ENCODE measurements at places on chromosomes 2 and 18. TPM values are rescaled to one million over a fixed set of nuclear protein-coding genes. Genes with fewer than 3 reads are reported as not detected.
A peak's percentile ranks its signal among the peaks of the same experiment; 100 is the strongest.

DNA sequence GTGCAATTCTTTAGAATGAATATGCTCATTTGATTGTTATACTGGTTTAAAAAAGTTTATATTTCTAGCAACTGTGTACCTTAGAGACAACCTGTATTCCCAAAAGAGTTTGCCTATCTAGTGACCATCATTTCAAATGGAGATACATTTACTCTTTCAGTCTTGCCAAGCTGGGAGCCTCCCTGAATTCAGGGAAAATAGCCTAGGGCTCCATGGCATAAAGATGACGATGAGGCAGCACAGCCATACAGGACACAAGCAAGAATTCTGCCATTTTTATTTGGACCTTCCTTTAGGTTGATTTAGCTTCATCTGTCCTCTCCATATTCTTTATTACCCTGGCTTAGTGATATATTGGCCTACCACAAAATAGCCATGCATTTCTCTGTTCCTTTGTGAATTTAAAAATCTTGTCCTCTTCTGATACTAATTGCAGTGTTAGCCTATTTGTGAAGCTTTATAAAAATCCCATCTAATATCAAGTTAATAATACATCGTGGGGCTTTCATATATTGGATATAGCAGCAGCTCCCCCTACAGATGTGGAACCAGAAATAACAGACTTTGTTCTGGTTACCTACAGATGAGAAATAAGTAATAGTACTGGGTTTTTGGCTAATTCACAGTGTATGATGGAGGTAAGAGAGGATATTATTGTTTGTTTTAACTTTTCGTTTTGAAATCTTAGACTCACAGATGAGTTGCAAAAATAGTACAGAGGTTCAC is 1661.9 kb upstream of the PIK3C3 start:
- no peak for DNase-seq
- H3K4me1 ChIP-seq, result no peaks in the 10 kb centered on the region
- no peak overlapping the region for H3K4me3 ChIP-seq

GRCh38 chr2:241390301-241391206 is 34.5 kb downstream of the FARP2 start:
- DNase-seq, result no peak
- no peak overlapping the region for H3K4me3 ChIP-seq
- no peak overlapping the region for H3K27ac ChIP-seq
- no peaks in the 10 kb centered on the region for H3K36me3 ChIP-seq

- H3K4me3 ChIP-seq, result no peak overlapping the region
- DNase-seq, result no peak
- H3K36me3 ChIP-seq, result no peaks in the 10 kb centered on the region
- no peaks in the 10 kb centered on the region for H3K4me1 ChIP-seq
These were observed 201.8 kb upstream of the LYPD1 start for GRCh38 chr2:132871831-132872230.

FASTKD2 gene
- total RNA-seq, result 24.9 TPM

DNA sequence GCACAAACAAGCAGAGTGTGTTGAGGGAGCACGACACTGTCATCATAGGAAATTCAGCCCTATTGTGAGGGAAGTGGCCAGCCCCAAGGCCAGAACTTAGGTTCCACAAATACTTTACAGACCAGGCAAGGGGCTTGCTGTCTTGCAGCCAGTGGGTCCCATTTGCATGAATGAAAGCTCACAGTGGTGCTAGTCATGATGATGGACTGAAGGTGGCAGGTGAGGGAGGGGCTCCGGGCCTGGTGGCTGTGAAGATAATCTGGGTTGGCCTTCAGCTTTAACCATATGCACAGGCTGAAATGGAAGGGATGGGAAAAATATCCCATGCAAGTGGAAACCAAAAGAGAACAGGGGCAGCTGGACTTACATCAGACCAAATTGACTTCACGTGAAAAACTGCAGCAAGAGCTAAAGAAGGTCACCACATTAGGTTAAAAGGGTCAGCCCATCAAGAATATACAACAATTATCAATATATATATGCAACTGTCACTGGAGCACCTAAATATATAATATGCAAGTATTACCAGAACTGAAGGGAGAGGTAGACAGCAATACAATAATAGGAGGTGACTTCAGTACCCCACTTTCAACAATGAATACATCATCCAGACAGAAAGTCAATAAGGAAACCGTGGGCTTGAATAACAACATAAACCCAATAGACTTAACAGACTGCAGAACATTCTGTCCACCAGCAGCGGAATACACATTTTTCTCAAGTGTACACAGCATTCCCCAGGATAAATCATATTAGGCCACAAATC is 39.6 kb downstream of the DCDC2C start:
- H3K4me1 ChIP-seq, result no peaks in the 10 kb centered on the region
- H3K36me3 ChIP-seq, result no peaks in the 10 kb centered on the region
- H3K4me3 ChIP-seq, result no peak overlapping the region
- DNase-seq, result no peak
- no peaks in the 10 kb centered on the region for H3K27me3 ChIP-seq

TUBA4A gene
- 96.7 TPM for total RNA-seq

MTX2 gene
- total RNA-seq, result 33.3 TPM

ANKRD44 gene
- total RNA-seq, result 46.8 TPM

DNA sequence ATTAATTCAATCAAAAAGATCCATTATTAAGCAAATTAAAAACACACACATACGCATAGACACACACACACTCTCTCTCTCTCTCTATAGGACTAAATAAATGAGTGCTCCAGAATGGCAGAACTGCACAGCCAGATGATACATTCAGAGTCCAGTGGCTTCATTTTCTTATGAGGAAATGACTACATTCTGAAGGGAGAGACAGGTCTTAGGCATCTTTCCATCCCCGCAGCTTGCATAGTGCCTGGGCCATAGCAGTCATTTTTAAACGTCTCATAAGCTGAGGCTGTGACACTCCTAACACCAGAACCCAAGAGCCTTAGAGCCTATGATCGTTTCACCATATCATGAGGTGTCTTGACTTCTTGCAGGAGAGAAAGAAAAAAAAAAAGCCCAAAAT is 31.1 kb downstream of the FEZ2 start:
- no peak for DNase-seq
- H3K4me1 ChIP-seq, result peaks cover 21% of the 10 kb centered on the region
- no peaks in the 10 kb centered on the region for H3K36me3 ChIP-seq
- no peak overlapping the region for H3K4me3 ChIP-seq

DNA sequence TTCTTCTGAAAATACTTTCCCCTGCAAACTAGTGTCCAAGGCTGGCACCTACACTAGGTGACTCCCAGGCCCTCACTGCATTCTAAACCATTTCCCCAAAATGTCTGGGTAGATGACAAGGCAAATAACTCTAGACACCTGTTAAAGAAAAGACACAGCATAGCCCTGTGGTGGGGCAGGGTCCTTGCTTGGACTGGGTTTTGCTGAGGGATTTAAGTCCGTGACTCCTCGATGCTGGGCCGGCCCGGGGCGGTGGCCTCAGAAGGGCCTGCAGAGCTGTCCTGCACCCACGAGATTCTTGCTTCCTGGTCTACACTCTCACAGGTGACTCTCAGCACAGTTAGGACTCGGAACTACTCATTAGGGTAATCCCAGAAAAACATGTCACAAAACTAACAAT is 55.2 kb downstream of the MBP start:
- no peaks in the 10 kb centered on the region for H3K27me3 ChIP-seq
- no peak overlapping the region for H3K27ac ChIP-seq
- DNase-seq, result no peak

DNA sequence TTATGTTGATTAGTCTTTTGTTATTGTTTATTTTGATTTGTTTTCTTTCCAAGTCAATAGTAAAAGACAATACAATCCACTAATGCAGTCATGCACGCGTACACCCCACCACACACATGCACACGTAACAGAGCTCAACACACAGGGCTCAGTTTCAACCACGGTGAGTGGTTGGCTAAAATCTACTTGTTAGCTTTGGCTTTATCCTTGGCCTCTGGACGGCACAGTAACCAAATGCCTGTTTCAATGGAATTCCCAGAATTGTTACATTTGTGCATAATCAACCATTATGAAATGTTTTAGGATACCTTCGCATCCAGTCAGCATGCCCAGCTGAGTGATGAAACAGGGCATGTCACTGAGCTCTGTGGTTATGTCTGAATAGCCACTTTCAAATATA is 53.2 kb downstream of the NYAP2 start:
- no peaks in the 10 kb centered on the region for H3K27me3 ChIP-seq
- no peak overlapping the region for H3K27ac ChIP-seq
- no peaks in the 10 kb centered on the region for H3K36me3 ChIP-seq
- no peak overlapping the region for H3K4me3 ChIP-seq

DNA sequence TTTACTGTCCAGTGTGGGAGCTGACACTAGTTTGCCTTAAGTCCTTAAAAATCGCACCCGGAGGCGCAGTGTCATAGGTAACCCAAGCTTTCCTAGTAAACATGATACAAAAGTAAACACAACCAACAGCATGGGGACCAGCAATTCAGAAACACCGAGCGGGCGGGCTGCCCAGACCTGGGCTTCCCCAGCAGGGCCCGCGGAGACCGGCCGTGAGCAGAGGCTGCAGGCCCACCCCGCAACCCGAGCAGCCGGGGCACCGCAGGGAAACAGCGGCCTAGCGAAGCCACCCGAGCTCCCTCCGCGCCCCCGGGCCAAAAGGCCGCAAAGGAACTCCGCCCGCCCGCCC is 296 bp downstream of the TTC21B start:
- peak overlapping the region; percentile 92 for H3K27ac ChIP-seq
- H3K4me3 ChIP-seq, result peak overlapping the region; percentile 47
- H3K36me3 ChIP-seq, result no peaks in the 10 kb centered on the region

DNA sequence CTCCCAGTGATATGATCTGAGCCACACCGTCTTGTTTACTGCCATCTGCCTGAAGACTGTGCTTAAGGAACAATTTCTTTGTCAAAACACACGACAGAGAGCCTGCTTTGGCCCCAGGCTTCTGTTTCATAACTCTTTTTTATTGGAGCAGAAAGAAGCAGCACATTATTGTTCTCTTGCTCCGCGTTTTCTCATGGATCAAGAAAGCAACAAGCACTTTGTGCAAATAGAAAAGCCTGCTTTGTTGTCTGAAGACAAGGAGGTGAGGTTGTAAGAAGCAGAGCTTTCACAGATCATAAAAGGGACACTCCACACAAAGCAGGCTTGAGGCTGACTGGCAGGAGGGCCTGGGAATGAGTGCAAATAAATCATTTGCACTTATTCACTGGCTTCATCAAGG is 118.3 kb upstream of the FAM136A start:
- H3K4me1 ChIP-seq, result no peaks in the 10 kb centered on the region
- no peaks in the 10 kb centered on the region for H3K36me3 ChIP-seq
- no peak for DNase-seq
- H3K27me3 ChIP-seq, result no peaks in the 10 kb centered on the region
- H3K27ac ChIP-seq, result no peak overlapping the region

RAD51AP2 gene
- not detected for total RNA-seq

GRCh38 chr2:25655316-25655715 is 18.1 kb downstream of the DTNB start:
- H3K27ac ChIP-seq, result no peak overlapping the region
- H3K4me3 ChIP-seq, result no peak overlapping the region
- no peak for DNase-seq
- no peaks in the 10 kb centered on the region for H3K36me3 ChIP-seq
- H3K4me1 ChIP-seq, result no peaks in the 10 kb centered on the region

DNA sequence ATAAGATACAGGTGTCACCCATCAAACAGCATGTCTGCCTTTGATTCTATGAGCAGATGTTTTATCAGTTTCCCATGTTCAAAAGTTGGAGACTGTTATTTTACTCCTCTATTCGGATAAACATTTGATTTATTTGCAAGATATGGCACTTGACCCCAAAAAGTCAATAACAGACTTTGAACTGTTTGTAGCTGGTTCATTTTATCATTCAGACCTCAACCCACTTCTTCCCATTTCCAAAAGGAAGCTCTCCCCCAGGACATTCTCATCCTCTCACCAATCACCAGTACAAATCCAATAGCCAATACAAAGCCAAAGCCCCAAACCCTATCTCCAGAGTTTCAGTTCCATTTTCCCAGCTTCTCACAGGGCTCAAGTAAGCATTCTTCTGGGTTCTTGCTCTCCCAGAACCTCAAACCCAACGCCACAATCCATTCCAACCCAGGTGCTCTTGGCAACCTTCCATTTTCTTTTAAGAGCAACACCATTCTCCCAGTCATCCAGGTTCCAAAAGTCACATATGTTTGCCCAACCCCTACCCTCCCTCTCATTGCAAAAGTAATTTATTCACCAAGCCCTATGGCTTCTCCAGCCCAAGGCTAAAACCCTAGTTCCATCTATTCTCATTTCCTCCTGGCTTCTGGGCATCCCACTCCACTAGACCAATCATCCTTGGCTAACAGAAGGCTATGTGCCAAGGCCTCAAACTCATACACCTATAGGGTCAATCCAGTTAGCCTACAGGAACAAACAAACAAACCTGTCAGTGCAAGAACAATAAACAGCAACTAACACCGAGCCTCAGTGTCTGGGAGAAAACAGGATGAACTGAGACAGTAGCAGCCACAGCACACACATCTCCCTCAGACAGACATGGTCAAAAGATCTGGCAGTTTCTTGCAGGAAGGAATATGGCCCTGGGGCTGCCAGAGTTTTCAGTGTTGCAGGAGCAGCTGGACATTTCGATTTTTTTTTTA is 9.2 kb downstream of the ACVR1 start:
- no peak overlapping the region for H3K4me3 ChIP-seq
- no peaks in the 10 kb centered on the region for H3K27me3 ChIP-seq
- DNase-seq, result no peak
- H3K4me1 ChIP-seq, result no peaks in the 10 kb centered on the region
- H3K27ac ChIP-seq, result no peak overlapping the region

- peak overlapping the region; percentile 21 for H3K27ac ChIP-seq
- H3K4me3 ChIP-seq, result no peak overlapping the region
- no peaks in the 10 kb centered on the region for H3K27me3 ChIP-seq
- no peaks in the 10 kb centered on the region for H3K36me3 ChIP-seq
- no peak for DNase-seq
These were observed 10.1 kb downstream of the UGP2 start for GRCh38 chr2:63851691-63852311.

PLGLB1 gene
- not detected for total RNA-seq

DNA sequence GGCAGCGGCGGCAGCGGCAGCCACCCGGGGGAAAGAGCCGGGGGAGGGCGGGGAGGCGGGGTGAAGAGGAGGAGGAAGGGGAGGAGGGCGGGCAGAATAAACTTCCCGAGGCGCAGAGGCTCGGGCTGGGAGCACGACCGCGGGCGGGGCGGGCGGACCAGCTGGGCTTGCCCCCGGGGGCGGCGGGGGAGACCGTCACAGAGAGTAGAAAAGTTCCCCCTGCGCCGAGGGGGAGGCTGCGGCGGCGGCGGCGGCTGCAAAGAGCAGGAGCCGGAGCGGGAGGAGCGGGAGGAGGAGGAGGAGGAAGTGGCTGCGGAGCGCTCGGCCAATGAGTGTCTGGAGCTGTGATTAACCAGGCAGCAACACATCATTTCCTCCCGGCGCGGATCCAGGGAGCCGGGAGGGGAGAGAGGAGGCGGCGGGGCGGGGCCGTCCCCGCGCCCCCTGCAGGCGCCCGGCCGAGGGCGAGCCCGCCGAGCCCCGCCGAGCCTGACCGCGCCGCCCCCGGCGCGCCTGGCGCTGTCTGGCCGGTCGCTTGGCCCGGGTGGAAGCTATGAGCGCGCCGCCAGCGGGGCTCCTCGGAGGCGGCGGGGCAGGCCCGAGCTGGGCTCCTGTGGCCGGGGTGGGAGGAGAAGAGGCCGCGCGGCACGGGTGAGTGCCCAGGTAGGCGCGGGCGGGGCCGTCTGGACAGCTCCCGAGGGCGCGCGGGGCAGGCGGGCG is at the start of gene ACVR1:
TSS of gene ACVR1 (minus strand) at position 265 of the 720 bp plus-strand sequence. CDS start 76,837 bp downstream, outside the sequence.
- H3K4me1 ChIP-seq, result peaks cover 19% of the 10 kb centered on the region
- DNase-seq, result peak; percentile 95
- no peaks in the 10 kb centered on the region for H3K27me3 ChIP-seq

CLIP4 gene
- total RNA-seq, result 12.5 TPM

MYO7B gene
- total RNA-seq, result 271 TPM
